ENCODE measurements at places on chromosomes 7 and 10.

- DNase-seq = no peak
Observed at GRCh38 chr7:93944673-93945072, 23.1 kb downstream of the GNG11 start.

GRCh38 chr7:94509264-94509886, at the start of gene CASD1:
CASD1 (plus strand) TSS chr7:94509809; CDS start chr7:94510085, 276 bp downstream.
- DNase-seq = peak; percentile 15

DNA sequence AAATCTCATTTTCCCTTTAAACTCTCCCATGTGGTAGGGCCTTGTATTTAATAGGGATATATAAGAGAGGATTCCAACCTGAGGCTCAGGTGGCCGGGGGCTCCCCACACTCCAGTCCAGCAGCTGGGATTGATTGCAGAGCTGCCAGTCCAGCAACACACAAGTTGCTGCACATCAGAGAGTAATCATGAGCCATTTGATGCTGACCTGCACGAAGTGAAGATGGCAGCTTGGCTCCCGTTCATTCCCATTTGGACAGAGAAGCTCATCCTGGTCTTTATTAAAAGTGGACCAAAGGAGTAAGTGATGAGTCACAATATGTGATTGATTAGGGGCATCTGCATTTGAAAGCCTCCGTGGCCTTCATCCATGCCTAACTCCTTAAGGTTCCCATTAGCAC, 202.4 kb downstream of the PLXNA4 start:
- no peak for DNase-seq

DNA sequence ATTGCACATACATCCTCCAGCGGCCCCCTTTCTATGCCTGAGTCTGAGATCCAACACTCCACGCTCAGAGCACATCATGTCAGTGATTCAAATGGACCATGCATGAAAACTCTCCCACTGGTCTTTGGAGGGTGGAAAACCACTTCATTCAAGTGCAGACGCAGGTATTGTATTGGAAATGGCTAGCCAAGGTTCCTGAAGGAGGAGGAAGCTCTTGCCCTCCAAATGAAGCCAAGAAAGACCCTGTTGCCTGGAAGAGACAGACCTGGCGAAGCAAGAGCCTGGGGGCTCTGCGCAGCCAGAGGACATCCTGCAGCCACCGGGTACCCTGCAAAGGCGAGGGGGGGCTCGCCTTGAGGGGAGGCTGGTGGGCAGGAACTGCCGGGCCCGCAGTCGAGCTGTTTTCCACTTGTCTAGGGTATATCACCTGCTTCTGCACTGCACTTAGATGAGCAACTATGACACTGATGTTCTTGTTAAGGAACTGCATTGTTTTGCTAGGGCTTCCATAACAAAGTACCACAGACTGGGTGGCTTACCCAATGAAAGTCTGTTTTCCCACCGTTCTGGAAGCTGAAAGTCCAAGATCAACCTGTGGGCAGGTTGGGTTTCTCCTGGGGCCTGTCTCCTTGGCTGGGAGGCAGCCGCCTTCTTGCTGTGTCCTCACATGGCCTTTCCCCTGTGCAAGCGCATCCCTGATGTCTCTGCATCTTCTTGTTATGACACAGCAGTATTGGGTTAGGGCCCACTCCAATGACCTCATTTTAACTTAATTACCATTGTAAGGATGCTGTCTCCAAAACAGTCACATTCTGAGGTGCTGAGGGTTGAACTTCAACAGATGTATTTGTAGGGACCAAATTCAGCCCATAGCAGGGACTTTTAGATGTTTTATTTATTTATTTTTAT, 233.4 kb downstream of the ARHGAP12 start:
- no peak for DNase-seq

DNA sequence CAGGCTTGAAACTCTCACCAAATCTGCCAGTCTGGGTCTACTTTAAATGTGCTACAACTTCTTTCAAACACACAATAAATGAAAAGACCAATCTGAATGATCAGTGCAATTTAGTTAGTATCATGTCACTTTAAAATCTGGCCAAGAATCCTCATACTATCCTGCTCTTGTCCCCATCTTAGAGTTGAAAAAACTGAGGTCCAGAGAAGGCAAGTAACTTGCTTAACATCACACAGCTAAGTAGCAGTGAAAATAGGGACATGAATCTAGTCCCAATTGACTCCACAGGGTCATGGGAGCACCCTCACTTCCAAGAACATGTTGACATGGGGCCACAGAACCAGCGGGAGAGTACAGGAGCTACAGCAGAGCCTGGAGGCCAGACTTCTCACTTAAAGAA, 3.1 kb upstream of the GDF10 start:
- no peak for DNase-seq

GRCh38 chr7:26662646-26663045, 201.7 kb downstream of the SKAP2 start:
- no peak for DNase-seq

GRCh38 chr7:134637934-134638719, 8.5 kb upstream of the BPGM start:
- no peak for DNase-seq

DNA sequence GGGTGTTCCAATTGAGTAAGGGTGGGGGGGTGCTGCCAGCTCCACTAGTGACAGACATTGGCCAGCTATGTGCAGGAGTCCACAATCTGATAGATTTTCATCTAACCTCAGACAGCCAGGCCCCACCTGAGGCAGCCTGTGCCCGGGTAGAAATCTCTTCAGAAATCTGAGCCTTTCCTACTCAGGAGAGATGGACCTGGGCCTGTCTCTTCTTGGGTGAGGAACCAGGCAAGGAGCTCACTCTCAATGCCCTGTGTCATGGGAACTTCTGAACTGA, 86.9 kb downstream of the UBE2H start:
- no peak for DNase-seq

- peak; percentile 28 for DNase-seq
Observed at GRCh38 chr7:133690740-133691139, 436.4 kb upstream of the LRGUK start.

GRCh38 chr7:127759945-127760421, 108.0 kb downstream of the SND1 start:
- no peak for DNase-seq

DNA sequence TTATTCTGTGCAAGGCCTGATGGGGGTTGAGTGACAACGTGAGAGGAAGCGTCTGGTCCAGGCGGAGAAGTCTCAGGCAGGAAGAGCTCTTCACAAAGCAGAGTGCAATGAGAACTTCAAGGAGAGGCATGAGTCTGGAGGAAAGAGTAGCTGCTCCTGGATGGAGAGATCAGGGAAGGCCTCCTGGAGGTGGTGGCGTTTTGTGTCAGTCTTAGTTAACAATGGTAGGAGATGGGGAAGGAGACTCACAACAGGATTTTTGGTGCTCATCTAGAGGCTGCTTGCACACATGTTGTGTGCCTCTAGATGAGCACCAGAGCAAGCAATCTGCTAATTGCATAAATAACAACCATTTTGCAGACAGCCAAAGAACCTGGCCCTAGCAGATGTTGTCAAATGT, 442.8 kb upstream of the PODXL start:
- DNase-seq = no peak

- no peak for DNase-seq
Observed at GRCh38 chr10:124626759-124627380, 117.3 kb downstream of the FAM53B start.

- DNase-seq = no peak
Observed at GRCh38 chr10:28883741-28884423, 206.6 kb downstream of the BAMBI start.

DNA sequence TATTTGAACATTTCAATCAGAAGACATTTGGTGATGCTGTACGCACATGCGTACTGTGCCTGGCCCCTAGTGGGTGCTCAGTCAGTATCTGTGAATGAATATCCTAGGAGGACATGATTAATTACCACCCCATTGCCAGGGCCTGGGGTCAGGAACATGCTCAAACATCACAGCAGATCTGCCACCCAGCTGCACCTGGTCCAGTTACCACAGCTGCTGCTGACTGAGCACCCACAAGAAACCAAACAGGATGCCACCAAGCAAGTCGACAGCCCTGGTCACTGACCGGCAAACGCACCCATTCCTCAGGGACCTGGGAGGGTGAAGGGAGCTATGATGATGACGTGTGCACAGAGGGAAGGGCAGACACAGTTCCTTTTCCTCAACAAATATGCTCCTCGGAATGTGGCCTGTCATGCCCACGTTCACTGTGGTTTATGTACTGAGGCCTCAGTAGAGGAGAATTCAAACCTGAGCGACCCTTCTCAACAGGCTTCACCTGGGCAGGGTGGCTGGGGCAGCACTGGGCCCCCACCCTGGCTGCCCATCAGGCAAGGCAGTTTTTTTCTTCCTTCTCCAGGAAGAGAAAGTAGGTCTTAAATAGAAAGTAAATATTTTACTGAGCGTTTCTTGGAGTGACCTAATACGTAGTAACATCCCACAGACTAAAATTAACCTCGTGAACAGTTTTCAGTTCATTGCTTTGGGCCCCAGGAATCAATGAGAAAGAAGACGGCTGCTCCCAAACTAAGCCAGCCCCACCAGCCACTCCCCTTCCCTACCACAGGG, 13.4 kb downstream of the CTBP2 start:
- no peak for DNase-seq

DNA sequence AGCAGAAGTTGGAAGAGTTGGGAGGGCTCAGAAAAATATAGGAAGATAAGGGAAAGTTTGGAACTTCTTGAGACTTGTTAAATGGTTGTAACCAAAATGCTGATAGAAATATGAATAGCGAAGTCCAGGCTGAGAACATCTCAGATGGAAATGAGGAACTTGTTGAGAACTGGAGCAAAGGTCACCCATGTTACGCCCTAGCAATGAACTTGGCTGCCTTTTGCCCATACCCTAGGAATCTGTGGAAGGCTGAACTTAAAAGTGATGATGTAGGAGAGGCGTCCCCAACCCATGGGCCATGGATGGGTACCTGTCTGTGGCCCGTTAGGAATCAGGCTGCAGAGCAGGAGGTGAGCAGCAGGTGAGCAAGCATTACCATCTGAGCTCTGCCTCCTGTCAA, 347.8 kb downstream of the ARL4A start:
- no peak for DNase-seq

- DNase-seq = no peak
Observed at GRCh38 chr7:99005776-99006175, 127.4 kb downstream of the TRRAP start.

DNA sequence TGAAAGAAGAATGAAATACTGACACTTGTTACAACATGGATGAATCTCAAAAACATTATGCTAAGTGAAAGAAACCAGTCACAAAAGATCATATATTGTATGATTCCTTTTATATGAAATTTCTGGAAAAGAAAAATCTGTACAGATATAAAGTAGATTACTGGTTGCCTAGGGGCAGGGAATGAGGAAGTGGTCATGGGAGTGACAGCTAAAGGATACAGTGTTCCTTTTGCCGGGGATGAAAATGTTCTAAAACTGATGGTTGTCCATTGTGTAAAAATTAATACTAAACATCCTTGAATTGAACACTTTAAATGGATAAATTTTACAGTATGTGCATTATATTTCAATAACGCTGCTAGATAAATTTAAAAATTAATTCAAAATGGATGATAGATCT, 25.1 kb downstream of the ALOX5 start:
- DNase-seq = no peak

GRCh38 chr7:44133295-44133694, 7.8 kb downstream of the MYL7 start:
- DNase-seq = no peak

DNA sequence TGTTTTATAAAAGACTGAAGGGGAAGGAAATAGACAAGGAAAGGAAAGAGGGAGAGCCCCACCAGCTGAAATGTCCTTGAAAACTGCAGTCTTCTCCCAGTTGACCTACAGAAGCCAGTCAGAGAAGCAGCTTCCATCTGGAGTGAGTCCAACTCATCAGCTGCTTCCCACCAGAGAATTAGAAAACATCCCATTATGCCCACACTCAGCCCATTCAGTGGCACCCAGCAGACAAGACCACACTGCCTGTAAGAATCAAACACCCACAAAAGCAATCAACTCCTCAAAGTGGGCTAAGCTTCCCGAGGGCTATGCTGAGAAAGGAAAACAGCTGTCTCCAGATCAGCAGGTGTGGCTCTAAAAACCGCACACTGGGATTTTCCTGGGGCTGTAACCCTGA, 29.6 kb upstream of the TMEM213 start:
- DNase-seq = no peak

GRCh38 chr7:101542527-101543241, 86.4 kb downstream of the MYL10 start:
- peak; percentile 52 for DNase-seq

GRCh38 chr10:71049994-71050393, 161.6 kb upstream of the PCBD1 start:
- DNase-seq = no peak

DNA sequence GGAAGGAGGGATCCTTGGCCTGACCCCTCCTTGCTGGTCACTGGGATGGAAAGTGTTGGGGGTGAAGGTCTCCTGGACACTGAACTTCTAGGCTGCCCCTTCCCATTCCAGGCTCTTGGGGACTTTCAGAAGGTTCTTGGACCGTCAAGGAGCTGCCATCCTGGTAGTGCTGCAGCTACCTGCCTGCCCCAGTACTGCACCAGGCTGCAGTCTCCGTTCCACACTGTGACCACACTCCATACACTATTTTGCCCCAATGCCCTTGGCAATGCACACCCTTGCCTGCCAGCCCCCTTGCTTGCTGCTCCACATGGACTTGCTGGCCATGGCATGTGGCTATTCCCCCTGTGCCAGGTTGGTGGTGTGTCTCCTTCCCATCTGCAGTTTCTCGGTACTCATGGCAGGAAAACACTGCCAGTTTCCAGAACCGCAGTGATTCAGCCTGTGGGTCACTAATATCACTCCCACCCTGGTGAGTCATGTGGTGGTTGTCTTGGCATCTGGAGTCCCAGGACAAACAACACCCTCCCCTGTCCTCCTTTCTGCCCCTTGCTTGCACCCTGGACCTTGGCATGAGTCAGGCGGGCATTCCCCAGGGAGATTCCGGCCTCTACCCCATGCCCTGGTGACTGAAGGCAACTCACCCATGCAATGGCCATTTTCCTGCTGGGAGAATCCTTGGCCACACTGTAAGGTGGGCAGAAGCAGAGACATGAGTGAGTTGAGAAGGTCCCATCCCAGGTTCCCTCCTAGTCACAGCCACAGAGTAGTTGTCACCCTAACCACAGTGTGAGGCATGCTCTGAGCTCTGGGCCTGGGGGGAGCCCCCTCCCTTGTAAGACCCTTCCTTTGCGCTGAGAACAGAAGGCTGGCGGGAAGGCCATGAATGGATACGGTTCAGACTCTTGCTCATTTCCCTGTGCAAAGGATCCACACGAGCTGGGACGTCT, 32.8 kb downstream of the GOLGA7B start:
- peak; percentile 88 for DNase-seq

- DNase-seq = peak; percentile 40
Observed at GRCh38 chr7:121872831-121873288, at the start of gene PTPRZ1. PTPRZ1 (plus strand) TSS chr7:121873161; CDS start chr7:121873500, 339 bp downstream.

Data from cardiac muscle cell (in vitro differentiated cells and primary cell).